OCI-LY7 (cell line): ENCODE measurements at places on chromosomes 11 and 22.

DNA sequence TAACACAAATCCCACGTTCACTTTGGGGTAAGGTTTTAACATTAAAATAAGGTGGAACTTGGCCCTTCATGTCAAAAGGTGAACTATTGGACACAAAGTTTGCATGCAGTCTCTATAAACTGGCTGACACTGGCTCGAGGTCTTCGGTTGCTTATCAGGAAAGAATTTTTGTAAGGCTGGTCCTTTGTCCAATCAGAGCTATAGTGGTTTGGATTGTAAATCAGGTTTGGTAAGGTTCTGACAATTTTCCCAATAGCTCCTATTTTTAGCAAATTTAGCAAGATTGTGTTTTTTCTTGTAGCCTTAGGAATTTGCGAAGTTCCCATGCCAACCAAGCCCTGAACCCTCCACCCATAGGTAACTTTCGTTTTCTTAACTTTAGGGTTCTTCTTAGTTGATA is 17.6 kb upstream of the MED17 start:
- no peak for DNase-seq

DNA sequence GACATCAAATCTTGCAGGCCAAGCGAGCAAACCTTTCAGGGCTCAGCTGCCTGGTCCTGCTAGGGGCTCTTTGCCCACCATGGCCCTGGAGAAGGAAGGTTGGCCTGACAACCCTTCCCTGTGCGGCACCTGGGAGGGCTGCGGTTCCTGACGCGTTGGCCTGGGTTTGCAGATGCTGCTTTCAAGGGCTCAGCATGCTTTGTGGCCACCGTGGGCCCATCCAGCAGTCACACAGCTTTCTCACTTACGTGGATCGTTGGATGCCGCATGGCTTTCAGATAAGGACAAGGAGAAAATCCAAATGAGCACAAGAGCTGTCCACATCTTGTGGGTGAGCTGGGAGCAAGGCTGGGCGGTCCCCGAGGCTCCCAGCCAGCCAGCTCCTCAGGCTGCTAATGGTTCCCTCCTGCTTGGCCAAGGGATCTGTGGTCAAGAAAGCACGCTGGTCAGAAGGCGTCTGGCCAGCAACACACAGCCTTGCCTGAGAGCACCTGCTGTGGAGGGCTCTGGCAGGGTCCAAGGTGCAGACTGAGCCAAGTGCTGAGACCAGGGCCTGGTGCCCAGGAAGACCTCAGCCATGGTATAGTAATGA is 8.2 kb downstream of the C11orf24 start:
- DNase-seq, result no peak

DNA sequence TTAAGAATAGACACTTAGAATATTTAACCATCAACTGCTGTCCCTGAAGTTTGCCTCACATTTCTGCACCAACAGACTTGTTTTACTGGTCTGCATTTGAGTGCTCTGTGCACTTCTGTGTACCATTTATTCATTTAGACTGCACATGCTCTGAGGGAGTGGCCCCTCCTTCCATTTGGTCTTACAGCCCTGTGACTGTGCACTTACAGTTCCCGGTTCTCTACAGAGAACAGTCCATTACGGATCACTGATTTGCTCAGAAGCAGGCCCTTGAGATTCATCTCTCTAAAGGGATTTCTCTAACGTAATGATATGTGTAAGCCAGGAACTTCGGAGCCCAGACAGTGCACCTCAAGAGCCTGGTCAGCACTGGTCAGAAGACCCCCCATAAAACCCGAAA is 247.3 kb upstream of the BLID start:
- DNase-seq, result no peak

- no peak for DNase-seq
Observed at GRCh38 chr11:93497596-93497995, 45.6 kb downstream of the SMCO4 start.

DNA sequence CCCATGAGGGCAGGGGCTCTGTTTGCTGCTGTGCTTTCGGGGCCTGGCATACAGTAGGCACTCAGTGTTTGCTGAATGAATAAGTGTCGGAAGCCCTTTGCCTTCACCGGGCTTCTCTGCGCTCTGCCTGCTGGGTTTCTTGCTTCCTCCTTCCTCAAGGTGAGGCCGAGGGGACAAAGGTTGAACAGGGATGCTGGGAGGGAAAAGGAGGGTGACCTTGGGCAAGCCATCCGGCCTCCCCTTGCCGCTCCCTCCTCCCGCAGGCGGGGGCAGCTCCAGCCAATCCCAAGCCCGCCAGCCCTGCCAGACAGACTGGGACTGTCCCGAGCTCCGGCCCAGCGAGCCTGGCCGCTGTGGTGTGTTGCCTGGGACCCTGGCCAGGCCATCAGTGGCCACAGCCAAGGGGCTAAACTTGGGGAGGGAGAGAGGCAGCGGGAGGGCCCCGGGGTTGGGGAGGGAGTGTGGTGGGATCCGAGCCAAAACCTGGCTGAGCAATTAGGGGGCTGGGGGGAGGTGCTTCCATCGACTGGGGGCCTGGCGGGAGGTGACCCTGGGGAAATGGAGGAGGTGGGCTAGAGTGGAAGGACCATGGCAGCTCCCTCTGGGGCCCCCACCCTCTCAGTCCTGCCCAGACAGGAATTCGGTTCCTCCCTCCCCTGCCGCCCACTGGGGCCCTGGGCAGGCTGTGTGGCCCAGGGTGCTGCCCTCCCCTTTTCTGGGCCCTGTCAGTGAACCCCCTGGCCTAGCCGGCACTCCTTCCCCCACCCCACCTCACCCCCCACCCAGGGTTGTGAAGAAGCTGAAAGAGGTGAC is 3.4 kb upstream of the RCOR2 start:
- DNase-seq, result no peak

DNA sequence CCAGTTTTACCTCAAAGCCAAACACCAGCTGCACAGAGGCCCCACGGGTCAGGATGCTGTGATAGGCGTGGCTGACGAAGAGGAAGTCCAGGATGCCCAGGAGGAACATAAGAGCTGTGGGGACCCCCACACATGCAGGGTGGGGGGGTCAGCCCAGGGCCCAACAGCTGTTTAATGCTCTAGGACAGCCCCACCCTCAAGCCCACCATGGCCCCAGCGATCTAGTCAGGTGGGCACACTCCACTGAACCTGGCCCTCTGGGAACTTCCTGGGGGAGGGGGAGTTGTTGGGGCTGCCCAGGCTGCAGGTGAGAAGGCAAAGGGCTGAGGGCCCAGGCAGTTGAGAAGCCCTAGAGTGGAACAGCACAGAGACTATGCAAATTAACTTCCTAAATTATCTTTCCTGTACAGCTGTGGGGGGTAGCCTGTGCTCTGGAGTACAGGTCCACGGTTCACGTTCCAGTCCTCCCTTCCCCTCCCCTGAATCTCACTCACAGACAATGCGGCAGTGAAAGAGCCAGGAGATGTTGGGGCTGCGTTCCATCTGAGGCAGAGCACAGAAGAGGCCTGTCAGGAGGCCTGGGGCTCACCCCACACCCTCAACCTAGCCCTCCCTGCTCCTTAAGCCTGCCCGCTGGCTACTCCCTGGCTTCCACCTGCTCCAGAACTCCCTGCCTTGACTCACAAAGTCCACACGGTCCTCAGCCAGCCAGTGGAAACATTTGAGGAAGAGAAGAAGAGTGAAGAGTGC is 1.9 kb downstream of the SYVN1 start:
- DNase-seq, result peak; percentile 98

DNA sequence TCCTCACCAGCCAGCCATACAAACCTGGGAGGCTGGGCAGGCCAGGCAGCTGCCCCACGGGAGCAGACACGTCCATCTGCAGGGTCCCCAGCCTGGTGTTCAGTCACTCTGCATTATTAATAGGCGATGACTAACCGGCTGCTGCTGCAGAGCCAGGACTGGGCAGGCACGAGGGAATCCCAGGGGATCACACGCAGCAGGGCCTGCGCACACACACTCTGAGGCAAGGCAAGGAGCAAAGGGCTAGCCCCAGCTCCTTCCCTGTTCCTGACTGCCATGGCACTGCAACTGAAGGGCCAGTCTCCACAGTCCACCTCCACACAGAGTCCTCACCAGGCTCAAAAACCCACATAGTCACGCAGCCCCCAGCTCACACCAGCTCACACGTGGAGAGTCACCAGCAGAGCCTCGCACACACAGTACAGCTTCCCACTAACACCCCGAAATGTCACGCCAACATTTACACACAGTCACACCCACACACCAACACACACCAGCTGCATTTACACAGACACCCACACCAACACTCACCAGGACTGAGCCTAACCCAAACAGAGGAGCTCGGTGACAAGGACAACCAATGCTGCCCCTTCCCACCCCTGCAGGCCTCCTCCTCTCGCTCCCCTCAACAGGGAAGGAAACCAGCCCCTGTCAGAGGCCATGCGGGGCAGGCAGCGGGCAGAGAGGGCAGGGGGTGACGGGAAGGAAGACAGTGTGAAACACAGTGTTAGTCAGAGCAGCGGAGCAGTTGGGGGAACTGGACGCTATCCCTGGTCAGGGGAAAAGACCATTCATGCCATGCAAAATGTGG is 47.3 kb downstream of the NRXN2 start:
- DNase-seq, result no peak

- no peak for DNase-seq
Observed at GRCh38 chr11:27381238-27381666, 18.2 kb upstream of the CCDC34 start.

DNA sequence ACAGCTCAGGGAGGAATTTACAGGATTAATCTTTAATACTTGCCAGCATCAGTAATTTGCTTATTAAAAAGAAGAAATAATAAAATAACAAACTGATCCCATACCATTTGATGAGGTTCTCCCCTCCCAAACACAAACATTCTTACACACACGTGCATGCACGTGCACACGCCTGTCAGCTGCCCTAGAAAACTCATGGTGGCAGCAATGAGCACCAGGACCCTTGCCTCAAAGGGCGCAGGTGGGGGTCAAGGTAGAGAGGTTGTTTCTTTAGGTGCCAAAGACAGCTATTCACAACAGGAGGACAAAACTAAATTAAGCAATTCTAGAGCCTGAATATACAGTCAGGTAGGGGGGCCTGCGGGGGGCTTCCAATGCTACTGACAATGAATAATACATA is 219.3 kb downstream of the BUD13 start:
- DNase-seq, result no peak
